Caco-2 (cell line): ENCODE measurements at places on chromosomes 1 and 21. TPM values are rescaled to one million over a fixed set of nuclear protein-coding genes. Genes with fewer than 3 reads are reported as not detected.

Gene HOOK1
- total RNA-seq: 23.0 and 25.2 TPM in 2 replicates

DNA sequence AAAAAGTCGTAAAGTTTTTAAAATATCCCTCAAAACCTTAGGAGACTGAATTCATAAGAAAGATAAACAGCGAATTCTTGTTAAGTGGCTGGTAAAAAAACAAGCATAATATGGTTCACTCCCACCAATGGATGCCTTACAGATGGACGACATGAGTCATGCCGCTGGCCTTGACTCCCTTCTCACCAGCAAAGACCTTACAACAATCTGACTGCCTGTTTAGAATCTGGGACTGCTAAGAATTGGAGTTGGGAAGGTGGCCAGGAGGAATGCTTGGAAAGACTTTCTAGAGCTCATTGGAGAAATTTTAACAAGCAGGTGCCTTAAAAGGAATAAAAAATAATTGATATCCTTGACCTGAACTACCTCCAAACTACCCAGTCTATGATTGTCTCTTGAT, 206.9 kb upstream of the FMN2 start:
- no peaks in the 10 kb centered on the region for H3K4me1 ChIP-seq
- H3K27me3 ChIP-seq: no peaks in the 10 kb centered on the region
- no peak overlapping the region for H3K4me3 ChIP-seq
- no peak overlapping the region for H3K27ac ChIP-seq

DNA sequence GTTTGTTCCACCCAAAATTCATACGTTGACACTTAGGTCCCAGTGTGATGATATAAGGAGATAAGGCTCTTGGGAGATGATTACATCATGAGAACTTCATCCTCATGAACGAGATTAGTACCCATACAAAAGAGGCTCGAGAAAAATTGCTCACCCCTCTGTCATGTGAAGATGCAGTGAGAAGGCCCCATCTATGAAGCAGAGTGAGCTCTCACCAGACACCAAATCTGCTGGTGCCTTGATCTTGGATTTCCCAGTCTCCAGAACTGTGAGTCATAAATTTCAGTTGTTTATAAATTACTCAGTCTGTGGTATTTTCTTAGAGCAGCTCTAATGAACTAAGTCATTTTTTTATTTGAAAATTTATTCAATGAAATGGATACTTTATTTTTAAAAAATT, 42.6 kb upstream of the USP25 start:
- H3K27ac ChIP-seq: peak overlapping the region; percentile 31
- no peaks in the 10 kb centered on the region for H3K36me3 ChIP-seq
- H3K4me3 ChIP-seq: no peak overlapping the region
- no peak for DNase-seq
- no peaks in the 10 kb centered on the region for H3K27me3 ChIP-seq

DNA sequence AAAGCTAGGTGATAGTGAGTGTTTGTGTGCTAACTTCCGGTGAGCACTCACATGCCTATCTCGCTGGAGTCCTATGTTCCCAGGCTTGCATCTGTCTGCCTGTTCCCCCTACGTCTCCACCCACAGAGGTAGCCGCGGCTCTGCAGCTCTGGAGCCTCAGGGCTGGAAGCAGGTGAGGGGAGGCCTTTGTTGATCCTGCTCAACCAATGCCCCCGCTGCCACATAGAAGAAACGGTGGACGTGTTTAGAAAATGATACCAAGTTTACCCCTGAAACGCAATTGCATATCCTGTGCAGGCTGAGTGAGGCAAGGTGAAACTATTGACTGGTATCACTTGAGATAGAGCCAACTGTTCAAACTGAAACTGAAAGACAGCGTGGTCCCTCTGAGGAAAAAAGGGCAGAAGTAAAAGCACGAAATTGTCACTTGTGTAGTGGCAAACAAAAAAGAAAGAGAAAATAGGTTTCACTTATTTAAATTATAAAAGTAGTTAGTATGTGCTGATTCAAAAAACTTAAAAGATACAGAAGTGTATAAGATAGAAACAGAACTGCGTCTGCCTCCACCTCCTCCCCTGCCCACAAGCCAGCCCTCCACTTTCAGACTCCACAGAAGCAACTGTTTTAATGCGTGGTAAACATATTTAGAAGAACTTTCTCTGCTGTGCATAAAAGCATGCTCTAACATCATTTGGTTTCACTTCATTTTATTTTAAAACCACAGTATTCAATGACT, 38.6 kb upstream of the ETS2 start:
- DNase-seq: no peak
- H3K36me3 ChIP-seq: no peaks in the 10 kb centered on the region
- no peaks in the 10 kb centered on the region for H3K27me3 ChIP-seq
- H3K4me1 ChIP-seq: peaks cover 20% of the 10 kb centered on the region
- no peak overlapping the region for H3K27ac ChIP-seq

DNA sequence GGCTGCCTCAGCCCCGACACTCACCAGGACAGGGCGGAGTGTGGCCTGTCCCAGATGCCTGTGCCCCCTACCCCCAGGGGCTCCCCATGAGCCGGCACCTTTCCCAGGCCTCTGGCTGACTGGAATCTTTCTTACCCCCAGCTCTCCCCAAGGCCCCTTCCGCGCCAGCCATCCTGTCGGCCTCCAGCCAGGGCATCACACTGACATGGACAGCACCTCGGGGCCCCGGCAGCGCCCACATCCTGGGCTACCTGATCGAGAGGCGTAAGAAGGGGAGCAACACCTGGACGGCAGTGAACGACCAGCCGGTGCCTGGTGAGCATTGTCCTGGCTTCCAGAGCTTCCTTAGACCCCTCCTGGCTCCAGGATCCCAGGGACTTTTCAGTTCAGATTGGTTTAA, 26.5 kb downstream of the IGFN1 start:
- H3K27ac ChIP-seq: no peak overlapping the region
- DNase-seq: peak; percentile 26
- no peak overlapping the region for H3K4me3 ChIP-seq
- H3K27me3 ChIP-seq: no peaks in the 10 kb centered on the region
- H3K36me3 ChIP-seq: no peaks in the 10 kb centered on the region

Gene TRIM67
- 0.54 and 0.58 TPM in 2 replicates for total RNA-seq

Gene PCAT6
- 1.4 TPM in 1 of 2 replicates, not detected in the other for total RNA-seq

Gene CFAP107
- total RNA-seq: not detected in 2 replicates

DNA sequence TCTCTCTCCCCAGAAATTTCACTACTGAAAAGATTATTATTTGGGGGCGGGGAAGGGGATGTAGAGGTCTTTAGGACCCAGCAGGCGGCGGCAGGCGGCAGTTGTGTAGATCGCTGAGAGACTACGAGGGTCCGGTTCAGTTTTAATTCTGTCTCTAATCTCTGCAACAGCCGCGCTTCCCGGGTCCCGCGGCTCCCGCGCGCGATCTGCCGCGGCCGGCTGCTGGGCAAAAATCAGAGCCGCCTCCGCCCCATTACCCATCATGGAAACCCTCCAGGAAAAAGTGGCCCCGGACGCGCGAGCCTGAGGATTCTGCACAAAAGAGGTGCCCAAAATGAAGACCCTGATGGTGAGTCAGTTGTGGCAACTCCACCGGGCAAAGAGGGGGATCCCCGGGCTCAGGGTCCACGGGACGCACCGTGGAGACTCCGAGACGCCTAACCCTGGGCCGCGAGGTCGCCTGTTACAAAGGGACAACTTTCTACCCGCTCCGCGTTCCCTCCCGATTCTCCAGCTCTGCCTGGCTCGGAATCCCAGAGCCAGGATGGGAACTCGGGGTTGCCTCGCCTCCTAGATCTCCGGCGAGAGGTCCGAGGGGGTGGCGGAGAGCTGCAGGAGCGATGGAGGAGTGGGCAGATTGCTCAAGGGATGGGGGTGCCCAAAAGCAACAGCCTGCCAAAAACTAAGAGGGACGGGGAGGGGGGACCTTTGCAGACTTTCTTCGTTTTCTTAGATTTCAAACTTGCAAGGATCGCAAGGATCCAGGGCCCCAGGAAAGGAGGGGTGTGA, at the start of gene ST6GALNAC5:
TSS of gene ST6GALNAC5 (plus strand) at position 139 of the 789 bp plus-strand sequence.
- H3K27ac ChIP-seq: no peak within 1 kb of the TSS
- no peak for DNase-seq
- no peak within 1 kb of the TSS for H3K4me3 ChIP-seq
- H3K36me3 ChIP-seq: no peaks in the 10 kb centered on the region

GRCh38 chr1:235858766-235859165, 7.9 kb downstream of the LYST start:
- H3K27me3 ChIP-seq: no peaks in the 10 kb centered on the region
- H3K27ac ChIP-seq: no peak overlapping the region
- no peak for DNase-seq
- H3K4me1 ChIP-seq: no peaks in the 10 kb centered on the region

DNA sequence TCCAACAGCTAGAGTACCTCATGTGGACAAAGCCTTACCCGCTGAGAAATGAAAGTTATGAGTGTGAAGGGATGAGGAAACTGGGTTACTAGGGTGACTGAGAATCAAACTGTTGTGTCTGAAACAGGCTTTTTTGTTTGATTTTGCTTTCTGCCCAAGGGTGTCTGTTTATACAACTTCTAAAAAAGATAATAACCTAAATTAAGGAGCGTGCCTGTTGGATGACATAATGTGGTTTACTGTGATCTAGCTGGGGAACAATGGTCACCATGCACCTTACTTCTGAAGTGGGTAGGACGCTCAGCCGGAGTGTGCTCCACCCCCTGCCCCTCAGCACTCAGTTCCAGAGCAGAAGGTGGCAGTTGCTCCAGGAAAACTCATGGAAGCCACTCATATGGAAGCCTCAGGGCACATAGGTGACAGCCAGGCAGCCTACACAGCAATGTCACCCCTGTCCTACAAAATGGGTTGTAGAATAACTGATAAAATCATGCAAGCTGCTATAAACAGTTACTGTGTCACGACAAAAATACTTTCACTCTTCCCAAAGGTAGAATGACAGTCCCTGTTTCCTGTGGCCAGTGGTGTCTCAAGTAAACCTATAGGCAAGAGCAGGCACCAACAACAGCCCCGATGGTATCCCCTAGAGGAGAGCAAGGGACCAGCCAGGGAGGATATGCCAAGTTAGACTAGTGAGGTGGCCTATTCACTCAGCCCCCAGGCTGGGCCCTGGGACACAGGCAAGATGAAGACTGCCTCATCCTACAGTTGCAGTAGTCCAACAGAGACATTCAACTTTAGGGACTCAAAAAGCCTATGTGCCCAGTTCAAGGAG, 29.3 kb downstream of the SIPA1L2 start:
- H3K27me3 ChIP-seq: no peaks in the 10 kb centered on the region
- no peak overlapping the region for H3K27ac ChIP-seq
- H3K4me1 ChIP-seq: peaks cover 8% of the 10 kb centered on the region; the same call in 1 of the 2 replicates
- H3K4me3 ChIP-seq: no peak overlapping the region
- H3K36me3 ChIP-seq: no peaks in the 10 kb centered on the region
- no peak for DNase-seq

Gene SOX13
- total RNA-seq: 31.5 and 34.5 TPM in 2 replicates

DNA sequence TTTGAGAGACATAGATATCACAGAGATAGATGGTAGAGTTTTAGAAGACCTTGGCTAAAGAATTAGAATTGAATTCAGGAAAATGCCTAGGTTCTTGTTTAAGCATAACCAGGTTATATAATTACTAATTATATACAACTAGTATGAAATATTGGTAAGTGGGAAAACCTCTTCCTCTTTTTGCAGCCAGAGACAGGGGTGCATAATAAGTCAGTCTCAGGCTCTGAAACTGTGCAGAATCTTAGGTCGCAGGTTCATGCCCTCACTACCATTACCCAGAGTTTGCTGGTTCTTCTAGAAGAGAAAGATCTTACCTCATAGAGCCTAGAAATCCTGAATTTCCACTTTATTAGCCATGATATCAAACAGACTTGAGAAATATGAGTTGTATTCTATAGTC, 183.3 kb downstream of the NEK7 start:
- H3K4me1 ChIP-seq: no peaks in the 10 kb centered on the region
- H3K4me3 ChIP-seq: no peak overlapping the region
- H3K27ac ChIP-seq: no peak overlapping the region
- H3K27me3 ChIP-seq: no peaks in the 10 kb centered on the region
- H3K36me3 ChIP-seq: no peaks in the 10 kb centered on the region

Gene CLCA1
- not detected in 2 replicates for total RNA-seq

Gene MANEAL
- 24.8 and 25.9 TPM in 2 replicates for total RNA-seq

Gene CAMK1G
- not detected in 2 replicates for total RNA-seq

- no peaks in the 10 kb centered on the region for H3K4me1 ChIP-seq
- no peaks in the 10 kb centered on the region for H3K36me3 ChIP-seq
- H3K27me3 ChIP-seq: no peaks in the 10 kb centered on the region; the same call in none of the 2 replicates
- no peak overlapping the region for H3K27ac ChIP-seq
- H3K4me3 ChIP-seq: no peak overlapping the region
- DNase-seq: no peak
Measured at GRCh38 chr1:205989786-205990185, 13.4 kb downstream of the RAB7B start.
